Common myeloid progenitor, CD34-positive (primary cell): ENCODE measurements at places on chromosomes 3 and 15.

DNA sequence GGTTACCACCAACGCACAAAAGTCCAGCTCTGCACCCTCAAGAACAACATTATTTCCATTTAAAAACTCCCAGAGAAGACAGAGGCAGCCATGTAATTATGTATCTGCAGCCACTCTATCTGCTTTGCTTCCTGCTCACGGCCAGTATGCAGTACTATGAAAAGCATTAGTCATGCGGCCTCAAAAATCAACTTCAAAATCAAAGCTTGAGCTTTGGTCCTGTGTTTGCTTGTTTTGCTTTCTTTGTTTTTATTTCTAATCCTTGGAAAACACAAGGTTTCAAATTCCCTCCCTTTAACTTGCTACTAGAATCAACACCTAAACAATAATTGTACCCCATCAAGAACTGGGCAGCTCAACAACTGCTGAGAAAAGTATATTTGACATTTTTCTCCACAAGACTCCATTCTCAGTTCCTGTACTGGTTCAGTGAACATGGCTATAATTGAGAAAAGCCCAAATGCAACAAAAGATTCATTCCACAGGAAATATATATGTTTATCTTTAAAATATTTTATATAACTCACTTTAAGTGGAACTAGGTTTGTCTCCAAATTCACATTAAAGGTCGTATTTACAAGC, 37.6 kb downstream of the GBE1 start:
- DNase-seq, result no peak

- no peak for DNase-seq
Measured at GRCh38 chr3:32557640-32558352, 12.9 kb downstream of the DYNC1LI1 start.

DNA sequence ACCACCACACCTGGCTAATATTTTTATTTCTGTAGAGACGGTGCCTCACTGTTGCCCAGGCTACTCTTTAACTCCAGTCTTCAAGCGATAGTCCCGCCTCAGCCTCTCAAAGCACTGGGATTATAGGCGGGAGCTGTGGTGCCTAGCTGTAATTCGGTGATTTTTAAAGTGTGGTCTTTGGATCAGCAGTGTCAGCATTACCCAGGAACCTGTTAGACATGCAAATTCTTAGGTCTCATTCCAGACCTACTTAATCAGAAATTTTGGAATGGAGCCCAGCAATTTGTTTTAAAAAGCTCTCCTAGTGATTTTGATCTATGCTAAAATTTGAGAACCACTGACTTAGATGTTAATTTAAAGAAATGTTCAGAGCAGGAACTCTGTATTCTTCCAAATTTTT, 51.9 kb downstream of the GOLM2 start:
- no peak for DNase-seq

GRCh38 chr15:77863491-77864105, 213.9 kb downstream of the TBC1D2B start:
- no peak for DNase-seq

GRCh38 chr3:175805825-175806224, 946.7 kb downstream of the NAALADL2 start:
- DNase-seq, result no peak

DNA sequence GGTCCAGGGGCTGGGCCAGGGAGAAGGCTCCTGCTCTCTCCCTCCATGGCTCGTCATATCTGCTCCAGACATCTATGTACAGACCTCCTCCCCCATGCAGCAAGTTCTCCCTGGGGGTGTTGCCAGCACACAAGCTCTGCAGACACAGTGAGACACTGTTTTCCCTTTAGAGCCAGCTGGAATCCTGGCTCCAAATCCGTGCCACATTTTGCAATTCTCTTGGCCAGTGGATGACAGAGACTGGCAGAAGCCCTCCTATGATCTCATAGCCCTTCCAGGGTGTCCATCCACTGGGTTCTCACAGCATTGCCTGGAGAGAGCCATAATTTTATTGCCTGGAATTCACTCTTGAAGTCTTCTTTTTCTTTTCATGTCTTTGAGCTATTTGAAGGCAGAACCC, 203.9 kb downstream of the TLE3 start:
- DNase-seq, result no peak

- DNase-seq, result peak; percentile 88
Measured at GRCh38 chr3:43296565-43296964, 10.2 kb downstream of the SNRK start.

GRCh38 chr15:78968539-78969271, 23.9 kb upstream of the CTSH start:
- DNase-seq, result no peak

DNA sequence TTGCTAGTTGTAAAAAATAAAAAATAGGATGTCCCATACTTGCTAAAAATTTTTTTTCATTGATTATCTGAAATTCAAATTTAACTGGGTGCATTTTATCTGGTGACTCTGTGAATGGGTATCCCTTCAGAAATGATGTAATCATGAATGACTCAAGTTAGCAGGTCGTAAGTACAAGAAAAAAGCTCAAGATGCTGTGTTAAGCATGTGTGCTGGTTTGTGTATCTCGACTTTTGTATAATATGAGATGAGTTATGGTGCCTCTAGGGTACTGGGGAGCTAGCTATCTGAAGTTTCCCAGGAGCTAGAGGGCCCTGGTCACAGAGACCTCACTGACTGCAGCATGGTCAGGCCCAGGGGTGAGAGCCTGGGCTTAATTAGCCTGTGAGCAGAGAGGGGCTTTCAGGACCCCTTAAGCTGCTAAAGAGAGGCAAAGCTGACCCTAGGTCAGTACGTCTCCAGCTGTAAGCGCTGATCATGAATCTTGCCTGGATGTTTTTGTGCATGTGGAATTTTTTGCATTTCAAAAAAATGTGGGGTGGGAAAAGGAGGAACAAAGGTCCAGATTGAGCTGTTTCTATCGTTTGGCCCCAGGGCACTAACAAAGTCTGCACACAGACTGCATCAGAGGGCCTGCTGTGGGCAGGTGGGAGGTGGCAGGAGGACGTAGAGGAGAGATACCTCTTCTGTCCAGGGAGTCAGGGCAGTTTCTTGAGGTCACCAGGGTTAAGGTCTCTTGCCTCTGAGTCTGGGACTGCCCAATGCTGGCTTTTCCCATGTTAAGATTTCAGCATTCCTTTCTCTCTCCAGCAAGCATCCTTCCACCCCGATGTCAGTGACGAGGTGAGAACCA, 233.2 kb upstream of the TPM1 start:
- no peak for DNase-seq

DNA sequence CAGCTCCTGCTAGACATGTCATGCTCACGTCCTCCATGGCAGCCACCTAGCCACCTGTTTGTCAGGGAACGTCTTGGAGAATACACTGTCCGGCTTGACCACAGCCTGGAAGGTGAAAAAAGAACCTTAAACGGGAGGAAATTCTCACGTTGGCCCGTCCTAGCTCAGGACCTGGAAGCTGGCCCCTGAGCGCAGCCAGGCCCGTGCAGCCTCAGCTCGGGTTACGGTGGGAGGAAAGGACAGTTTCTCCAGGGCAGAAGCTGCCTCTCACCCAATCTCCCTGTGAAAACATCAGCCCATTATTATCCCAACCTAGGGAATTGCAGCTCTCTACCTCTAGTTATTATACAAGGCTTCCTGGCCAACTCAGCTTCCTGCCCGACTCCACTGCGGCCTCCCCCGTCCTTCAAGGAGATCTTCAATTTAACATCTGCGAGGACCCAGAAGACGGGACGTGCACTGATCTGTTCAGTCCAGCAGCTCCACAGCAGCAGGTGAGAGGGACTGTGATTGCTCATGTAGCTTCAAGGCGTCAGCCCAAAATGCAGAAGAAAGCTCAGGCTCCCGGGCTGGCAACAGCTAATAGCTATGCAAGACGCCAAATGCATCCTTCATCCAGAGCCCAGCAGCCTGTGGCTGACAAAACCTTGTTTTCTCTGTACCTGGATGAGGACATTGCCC, 84.7 kb downstream of the ADAMTS17 start:
- no peak for DNase-seq

- DNase-seq, result no peak
Measured at GRCh38 chr15:100715571-100716455, 113.4 kb downstream of the ASB7 start.

DNA sequence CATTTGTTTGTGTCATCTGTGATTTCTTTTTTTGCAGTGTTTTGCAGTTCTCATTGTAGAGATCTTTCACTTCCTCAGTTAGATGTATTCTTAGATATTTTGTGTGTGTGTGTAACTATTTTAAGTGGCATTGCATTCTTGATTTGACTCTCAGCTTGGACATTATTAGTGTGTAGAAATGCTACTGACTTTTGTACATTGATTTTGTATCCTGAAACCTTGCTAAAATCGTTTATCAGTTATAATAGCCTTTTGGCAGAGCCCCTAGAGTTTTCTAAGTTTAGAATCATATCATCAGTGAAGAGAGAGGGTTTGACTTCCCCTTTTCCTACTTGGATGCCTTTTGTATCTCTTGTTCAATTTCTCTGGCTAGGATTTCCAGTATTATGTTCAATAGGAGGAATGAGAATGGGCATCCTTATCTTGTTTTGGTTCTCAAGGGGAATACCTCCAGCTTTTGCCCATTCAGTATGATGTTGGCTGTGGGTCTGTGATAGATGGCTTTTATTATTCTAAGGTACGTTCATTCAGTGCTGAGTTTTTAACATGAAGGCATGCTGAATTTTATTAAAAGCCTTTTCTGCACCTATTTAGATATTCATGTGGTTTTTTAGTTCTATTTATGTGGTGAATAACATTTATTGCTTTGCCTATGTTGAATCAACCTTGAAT, 211.7 kb downstream of the MBNL1 start:
- no peak for DNase-seq
